Activated CD4-positive, alpha-beta T cell treated with anti-CD3 and anti-CD28 coated beads for 36 hours (primary cell): ENCODE measurements at places on chromosomes 2 and 18. TPM values are rescaled to one million over a fixed set of nuclear protein-coding genes. Genes with fewer than 3 reads are reported as not detected.

DNA sequence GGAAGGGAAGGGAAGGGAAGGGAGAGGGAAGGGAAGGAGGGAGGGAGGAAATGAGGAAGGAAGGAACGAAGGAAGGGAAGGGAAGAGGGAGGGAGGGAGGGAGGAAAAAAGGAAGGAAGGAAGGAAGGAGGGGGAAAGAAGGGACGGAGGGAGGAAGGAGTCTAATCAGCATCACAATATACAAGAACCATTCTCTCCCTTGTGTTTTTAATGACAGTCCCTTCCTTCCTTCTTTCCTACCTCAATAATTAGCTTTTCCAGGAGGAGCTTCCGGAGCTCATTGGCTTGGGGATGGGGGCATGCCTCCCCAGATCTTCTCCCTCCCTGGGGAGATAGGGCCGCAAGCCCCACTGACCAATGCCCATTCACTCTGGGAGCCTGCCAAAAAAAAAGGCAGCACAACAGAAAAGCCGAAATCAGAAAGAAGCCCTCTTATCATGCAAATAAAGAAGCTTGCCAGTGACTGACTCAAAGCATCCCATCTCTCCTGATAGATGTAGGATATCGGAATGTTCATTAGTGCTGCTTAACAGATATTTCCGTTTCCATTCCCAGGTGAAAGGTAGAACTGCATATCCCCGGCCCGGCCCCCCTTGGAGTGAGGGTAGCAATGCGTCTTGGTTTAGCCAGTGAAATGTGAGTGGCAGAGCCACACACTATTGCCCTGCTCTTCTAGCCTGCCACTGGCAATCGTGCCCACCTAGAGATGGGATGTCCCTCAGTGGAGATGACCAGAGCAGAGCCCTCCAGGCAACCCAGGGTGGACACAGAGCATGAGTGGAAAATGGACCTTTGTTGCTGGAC, 17.8 kb upstream of the SMAD7 start:
- DNase-seq, result no peak

CFAP221 gene
- not detected for total RNA-seq

SERPINB3 gene
- not detected for total RNA-seq

DNA sequence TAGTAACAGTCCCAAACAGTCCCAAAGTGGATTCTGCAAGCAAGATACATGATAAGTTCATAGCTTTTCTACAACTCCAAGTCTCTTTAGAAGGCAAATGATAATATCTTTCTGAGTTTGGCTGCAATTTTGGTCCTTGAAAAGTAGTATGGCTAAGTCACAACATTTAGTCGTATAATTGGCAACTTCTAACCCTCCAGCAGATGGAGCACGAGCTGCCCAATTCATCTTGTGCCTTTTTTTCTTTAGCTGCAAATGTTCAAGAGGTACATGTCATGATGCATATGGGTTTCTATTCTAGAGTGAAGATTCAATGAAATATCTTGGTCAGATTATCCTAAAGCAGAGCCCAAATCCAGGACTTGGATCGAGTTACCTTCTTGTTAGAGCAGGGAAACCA, 127.0 kb upstream of the KLHL14 start:
- no peak for DNase-seq

- DNase-seq, result no peak
Measured at GRCh38 chr2:137199751-137200150, 434.4 kb downstream of the THSD7B start.

DNA sequence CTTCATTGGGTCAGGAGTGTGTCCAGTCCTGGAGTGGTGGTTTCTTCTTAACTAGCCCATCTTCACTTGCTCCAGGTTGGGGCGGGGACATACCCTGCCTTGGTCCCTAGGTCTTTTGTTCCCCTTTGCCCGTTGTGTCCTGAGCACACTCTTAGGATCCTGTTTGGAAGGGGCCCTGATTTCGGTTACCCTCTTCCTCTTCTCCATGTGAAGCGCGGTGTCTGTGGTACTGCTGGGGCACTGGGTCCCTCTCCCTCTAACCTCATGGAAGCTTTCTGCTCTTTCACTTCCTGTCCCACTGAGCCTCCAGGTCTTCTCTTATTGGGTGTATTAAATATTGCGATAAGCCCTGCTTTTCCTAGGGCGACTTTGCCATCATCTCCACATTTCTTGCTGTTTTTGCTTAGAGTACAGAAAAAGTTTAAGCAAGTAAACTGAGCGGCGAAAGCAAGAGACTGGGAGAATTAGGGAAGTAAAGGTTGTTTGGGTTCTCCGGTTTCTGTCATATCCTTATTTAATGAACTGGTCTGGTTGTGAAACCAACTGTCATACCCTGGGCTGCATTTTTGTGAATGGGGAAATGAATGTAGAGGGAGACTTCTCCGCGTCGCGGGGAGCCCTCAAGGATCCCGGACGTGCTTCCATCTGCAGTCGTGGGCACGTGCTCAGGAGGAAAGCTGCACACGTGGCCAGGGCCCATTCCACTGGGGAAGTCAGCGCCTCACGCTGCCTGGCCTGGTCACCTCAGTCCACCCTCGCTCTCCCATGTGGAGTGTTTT, 73.8 kb upstream of the B3GNT7 start:
- no peak for DNase-seq

- no peak for DNase-seq
Measured at GRCh38 chr18:38481576-38481975, 916.0 kb upstream of the CELF4 start.

DYNAP gene
- total RNA-seq, result not detected

GRCh38 chr2:26475832-26476501, 2.0 kb downstream of the OTOF start:
- DNase-seq, result no peak

- DNase-seq, result no peak
Measured at GRCh38 chr18:4026542-4026941, 428.6 kb downstream of the DLGAP1 start.

- DNase-seq, result peak; percentile 79
Measured at GRCh38 chr2:24920098-24920808, at the start of gene ADCY3. TSS of gene ADCY3 (minus strand) at chr2:24920237. CDS start at chr2:24918987, 1,250 bp downstream.

NCKAP5 gene
- total RNA-seq, result not detected

ARHGEF4 gene
- total RNA-seq, result 1.9 TPM

SNED1 gene
- total RNA-seq, result 0.69 TPM

STPG4 gene
- 0.14 TPM for total RNA-seq

DNA sequence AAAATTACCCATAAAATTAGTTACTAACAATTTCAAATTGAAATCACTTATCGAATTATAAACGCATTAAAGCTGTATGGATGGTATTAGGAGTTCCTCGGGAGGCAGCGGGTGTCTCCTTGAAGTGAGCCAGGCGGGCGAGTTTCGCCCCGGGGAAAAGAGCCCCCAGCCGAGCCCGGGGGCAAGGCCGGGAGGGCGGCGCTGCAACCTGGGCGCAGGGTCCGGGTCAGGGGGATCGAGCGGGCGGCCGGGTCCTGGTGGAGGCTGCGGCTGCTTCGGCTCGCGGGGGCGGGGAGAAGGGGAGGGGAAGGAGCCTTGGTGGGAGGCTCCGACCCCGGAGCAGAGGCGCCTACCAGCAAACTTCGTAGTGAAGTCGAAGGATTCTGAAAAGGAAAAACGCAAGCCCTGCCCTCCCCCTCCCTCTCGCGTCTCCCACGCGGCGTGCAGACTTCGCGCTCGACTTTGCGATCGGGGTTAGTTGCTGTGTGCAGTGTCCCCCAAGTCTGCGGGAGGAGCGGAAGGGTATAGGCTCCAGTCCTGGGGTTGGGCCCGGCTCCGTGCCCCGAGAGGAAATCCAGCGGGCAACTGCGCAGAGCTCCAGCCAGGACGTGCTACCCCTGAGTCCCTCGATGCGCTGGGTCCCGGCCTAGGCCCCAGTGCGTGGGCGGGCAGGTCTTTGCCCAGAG, 140.8 kb downstream of the MEIS1 start:
- peak; percentile 25 for DNase-seq
